C1 segment of cervical spinal cord (tissue), 14 donors: ENCODE measurements at places on chromosomes 2 and 18.

- no peak for DNase-seq
Measured at GRCh38 chr2:172647439-172647838, 88.2 kb upstream of the RAPGEF4 start.

DNA sequence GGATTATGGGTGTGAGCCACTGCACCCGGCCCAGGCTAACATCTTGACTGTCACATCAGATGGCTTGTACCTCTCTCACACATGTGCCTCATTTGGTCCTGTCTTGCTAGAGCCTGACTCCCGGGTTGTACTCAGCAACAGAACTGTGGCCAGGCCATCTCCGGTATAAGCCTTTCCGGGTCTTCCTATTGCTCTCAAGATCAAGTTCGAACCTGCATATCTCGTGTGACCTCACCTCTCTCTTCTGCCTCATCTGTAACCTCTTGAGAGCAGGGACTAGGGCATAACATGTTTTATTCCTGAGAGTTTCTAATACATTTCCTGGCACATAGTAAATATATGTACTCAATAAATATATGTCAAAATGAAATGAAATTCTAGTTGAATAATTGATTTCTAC lies 114.0 kb downstream of the ACAA2 start:
- no peak for DNase-seq

DNA sequence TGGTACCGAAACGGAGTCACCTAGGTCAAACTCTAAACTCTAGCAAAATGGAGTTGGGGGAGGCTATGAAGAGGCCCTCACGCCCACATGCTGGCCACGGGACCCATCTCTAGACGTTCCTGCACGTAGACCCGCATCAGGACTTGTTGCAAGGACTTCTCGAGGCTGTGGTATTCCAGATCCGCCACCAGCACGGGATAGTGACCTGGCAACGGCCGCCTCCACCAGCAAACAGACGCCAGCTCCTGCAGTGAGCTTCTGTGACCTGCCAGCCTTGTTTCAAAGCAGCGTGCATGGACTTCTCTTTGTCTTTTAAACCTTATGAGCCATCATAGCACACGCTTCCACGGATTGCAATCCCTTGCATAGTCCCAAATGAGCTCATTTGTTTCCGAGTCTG lies 40.3 kb upstream of the RALBP1 start:
- DNase-seq: no peak

DNA sequence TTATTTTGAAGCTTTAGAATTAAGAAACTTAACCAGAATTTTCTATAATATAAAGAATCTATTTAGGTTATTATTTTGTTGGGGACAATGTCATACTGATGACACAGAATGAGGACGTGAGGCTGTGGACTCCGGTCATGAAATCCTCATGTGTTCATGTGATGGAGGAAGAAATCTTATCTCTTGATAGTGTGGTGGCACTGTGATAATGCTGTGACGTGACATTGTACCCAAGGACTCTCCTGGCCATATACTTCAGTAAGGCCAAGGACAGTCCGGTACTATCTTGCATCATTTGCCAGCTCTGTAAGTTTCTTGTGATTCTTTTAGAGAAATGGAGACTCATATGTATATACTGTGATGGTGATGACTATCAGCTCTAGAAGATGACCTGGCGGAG lies 59.1 kb downstream of the SLC9A2 start:
- DNase-seq: no peak

GRCh38 chr2:128249555-128249954 lies 69.1 kb downstream of the HS6ST1 start:
- no peak for DNase-seq

DNA sequence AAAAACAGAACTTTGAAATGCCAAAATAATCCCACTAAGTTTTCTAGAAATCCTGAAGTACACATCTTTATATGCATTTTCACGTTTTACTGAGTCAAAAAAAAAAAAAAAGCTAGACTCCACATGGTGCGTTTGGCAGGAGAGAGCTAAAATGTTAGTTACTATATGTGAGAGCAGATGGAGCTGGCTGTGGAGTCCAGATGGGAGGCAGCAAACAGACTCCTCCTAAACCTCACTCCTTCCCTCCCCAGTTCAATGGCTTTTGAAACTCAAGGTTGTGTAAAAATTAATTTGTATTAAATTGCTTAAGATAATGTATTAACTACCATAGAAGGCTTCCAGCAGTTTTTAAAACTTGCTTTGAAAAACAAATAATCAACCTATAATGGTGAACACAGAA lies 248.8 kb downstream of the AGPS start:
- DNase-seq: no peak

- no peak for DNase-seq
Measured at GRCh38 chr2:23563673-23564614, 179.0 kb downstream of the KLHL29 start.

DNA sequence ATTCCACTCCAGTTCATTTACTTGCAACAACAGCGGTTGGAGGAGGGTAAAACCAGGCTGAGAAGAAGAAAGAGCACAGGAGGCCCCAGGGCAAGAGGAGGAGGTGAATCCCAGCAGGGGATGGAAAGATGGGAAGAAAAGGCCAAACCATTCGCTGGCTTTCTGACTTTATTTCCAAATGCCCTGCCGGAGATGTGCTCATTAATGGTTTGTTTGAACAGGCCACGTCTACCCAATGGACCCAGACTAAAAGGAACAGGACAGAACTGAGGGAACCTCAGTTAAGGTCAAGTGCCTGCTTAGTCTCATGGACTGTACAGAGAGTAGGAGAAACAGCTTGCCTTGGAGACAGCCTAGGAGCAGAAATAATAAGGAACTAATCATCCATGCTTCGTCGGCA lies 121.6 kb upstream of the NDUFV2 start:
- DNase-seq: no peak

DNA sequence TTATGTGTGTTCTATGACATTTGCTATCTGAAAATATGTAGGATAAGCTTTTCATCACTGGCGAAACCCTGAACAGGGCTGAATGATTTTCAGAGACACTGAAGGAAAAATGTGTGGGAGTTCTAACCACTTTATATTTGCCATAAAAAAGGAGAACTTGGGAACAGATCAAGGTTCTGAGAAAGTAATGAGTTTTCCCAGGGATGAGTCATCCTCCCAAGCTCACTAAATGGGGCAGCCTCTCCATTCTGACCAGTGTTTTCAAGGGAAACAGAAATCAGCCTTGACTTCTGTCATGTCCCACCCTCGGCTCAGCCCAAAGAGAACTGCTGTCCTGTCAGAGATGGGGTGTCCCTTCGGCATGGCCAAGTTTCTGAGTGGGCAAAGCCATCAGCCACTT lies 2109.8 kb upstream of the CELF4 start:
- DNase-seq: no peak
